Activated T-helper 1 cell treated with anti-CD3 and anti-CD28 coated beads, Interleukin-2, amount 50 U/mL, for 16 hours (primary cell): ENCODE measurements at places on chromosomes 2 and 18.

- DNase-seq: no peak
Measured at GRCh38 chr2:170005702-170006101, 172.2 kb upstream of the MYO3B start.

GRCh38 chr2:26401739-26402541, at the start of gene DRC1:
Gene DRC1, plus strand, starts transcription at chr2:26401920. Its CDS starts 70 bp downstream, at chr2:26401990.
- no peak for DNase-seq

DNA sequence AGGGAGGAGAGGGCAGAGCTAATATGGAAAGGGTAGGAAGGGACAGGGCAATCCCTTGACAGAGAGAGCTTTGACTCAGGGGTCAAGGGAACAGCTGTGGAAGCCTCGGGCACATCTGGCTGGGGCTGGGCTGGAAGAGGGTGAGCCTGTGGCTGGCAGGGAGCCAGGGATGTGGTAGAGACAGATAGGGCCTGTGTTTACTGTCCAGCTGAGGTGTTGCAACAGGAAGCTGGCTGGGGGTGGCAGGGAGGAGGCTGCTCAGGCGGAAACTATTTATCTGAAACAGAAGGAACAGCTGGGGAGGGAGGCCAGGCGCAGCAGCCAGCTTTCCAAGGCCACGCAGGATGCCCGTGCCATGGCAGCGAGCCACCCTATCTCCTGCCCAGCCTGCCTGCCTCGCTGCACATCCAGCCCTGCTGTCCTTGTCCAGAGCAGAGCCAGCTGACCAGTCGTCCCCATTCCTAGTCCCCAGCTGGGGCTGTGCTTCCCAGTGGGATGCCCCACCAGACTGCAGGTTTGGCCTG, 264.7 kb downstream of the CYP26B1 start:
- DNase-seq: no peak

- DNase-seq: no peak
Measured at GRCh38 chr2:33373986-33374385, 102.5 kb upstream of the RASGRP3 start.

DNA sequence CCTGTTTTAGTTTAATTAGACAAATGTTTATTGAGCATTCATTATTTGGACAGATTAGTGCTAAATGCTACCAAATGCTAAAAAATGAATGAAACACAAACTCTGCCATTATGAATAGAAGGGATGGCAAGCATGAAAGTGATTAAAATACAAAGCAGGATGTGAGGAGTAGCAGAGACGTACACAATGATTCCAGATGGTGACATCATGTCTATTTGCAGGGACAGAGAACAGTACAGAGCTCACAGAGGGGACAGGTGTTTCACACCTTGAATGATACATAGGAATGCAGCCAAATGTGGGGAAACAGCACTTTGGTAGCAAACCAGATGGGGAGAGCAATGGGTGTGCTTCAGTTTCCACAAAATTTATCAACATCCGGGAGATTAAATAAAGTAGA, 76.3 kb downstream of the CD226 start:
- no peak for DNase-seq

- no peak for DNase-seq
Measured at GRCh38 chr18:63382843-63383242, 15.8 kb upstream of the KDSR start.

GRCh38 chr2:237754182-237754581, 44.4 kb upstream of the RBM44 start:
- DNase-seq: no peak

GRCh38 chr2:72090781-72091482, 56.7 kb downstream of the CYP26B1 start:
- DNase-seq: no peak

DNA sequence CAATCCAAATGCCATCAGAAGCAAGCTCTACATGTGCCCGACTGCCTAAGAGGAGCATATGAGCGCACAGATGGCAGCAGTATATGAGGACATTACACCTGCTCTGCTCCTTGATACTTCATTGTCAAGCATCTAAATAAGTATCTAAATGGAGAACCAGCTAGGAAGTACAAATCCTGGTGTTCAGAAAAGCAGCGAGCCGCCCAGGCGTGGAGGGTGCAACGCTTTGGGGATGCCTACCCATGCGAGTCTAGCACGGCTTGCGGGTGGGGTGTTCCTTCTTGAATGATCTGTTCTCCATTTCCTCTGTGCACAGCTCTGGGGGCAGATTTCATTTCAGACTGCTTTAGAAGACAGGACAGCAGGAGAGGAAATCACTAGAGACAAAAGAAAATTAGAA, 63.0 kb upstream of the BCL2L11 start:
- no peak for DNase-seq

GRCh38 chr18:79400091-79400590, 4.4 kb downstream of the NFATC1 start:
- DNase-seq: no peak

GRCh38 chr2:16320716-16321115, 344.9 kb downstream of the CYRIA start:
- DNase-seq: no peak
